ENCODE measurements at places on chromosomes 2 and 18.

- no peak for DNase-seq
Measured at GRCh38 chr2:23532391-23533337, 147.7 kb downstream of the KLHL29 start.

DNA sequence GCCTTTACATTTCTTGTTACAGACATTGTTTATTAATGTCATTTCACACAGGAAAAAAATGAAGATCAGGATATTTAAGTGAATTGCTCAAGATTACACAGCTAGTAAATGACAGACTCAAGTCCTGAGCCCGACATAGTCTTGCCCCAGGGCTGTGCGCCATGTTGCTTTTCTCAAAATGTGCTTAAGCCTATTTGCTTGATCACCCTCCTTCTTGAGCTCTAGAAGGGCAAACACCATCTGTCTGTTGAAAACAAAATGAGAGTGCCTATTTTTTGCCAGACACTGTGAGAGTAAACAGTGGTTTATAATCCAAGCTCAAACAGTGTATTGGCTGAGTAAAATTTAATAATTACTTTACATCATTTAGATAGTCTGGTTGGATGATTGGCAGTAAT is 34.8 kb upstream of the HNMT start:
- no peak for DNase-seq

GRCh38 chr2:10388954-10389560 is 59.1 kb downstream of the ODC1 start:
- no peak for DNase-seq

DNA sequence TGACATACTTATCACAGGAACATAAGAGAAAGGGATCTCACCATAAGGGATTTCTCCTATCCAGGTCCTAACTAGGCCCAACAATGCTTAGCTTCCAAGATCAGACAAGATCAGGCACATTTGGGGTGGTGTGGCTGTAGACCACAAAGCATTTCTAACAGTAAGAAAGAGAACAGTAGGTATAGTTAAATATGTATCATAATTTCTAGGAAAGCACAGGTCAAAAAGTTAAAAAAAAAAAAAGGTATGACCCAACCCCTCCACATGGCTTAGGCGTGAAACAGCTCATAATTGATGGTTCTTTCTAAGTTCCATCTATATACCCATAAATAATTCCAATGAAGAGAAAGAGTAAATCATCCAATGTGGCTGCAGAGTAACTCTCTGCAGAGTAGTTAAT is 6.9 kb downstream of the PRKD3 start:
- DNase-seq = no peak

DNA sequence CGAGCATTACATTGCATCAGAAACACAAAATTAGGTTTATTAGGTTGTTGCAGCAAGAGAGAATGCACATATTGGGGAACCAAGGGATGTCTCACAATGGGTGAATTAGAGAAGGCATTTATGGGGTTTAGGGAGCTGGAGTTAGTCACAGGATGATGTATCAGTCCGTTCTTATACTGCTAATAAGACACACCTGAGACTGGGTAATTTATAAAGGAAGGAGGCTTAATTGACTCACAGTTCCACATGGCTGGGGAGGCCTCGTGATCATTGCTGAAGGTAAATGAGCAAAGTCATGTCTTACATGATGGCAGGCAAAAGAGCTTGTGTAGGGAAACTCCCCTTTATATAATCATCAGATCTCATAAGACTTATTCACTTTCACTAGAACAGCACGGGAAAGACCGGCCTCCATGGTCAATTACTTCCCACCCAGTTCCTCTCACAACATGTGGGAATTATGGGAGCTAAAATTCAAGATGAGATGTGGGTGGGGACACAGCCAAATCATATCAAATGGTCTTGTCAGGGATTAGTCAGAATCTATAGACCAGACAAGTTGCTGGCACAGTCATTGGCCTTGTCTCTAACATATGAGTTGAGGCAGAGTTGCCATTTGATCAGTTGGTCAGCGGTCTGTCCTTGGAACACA is 61.9 kb upstream of the RBMS1 start:
- DNase-seq = no peak

- DNase-seq = no peak
Measured at GRCh38 chr2:150663143-150663542, 175.7 kb upstream of the RND3 start.

DNA sequence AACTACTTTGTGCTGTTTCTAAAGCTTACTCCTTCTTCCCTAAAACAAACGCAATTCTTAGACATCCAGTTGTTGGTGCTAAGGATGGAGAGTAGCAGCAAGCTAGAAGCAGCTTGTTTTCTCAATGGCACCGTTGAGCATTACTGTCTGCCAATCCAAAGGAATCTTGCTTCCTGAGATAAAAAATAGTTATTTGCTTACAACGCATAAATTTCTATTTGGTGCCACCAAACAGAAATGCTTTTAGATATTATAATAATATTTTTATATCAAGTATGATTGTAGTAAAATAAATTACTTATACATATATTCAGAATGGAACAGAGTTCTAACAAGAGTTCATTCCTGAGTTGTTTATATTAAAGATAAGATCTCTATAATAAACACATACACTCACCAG is 434.7 kb downstream of the CPS1 start:
- DNase-seq = no peak

- DNase-seq = no peak
Measured at GRCh38 chr2:188256420-188256819, 35.3 kb upstream of the GULP1 start.

DNA sequence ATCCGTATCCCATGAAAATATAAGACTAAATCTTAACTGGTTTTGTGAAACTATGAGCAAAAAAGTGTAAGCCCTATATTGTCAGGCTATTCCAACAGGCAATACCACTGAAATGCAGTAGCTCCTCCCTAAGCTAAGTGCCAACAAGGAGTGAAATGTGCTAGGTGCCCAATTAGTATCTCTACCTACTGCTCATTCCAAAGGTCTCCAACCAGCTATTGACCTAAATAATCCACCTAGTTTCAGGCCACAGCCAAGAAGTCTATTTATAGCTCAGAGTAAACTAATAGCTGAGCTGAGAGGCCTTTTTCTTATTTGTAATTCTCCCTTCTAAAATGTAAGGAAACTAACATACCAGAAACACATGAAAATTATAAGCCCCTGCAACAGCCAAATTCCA is 482.2 kb downstream of the DCC start:
- DNase-seq = no peak

DNA sequence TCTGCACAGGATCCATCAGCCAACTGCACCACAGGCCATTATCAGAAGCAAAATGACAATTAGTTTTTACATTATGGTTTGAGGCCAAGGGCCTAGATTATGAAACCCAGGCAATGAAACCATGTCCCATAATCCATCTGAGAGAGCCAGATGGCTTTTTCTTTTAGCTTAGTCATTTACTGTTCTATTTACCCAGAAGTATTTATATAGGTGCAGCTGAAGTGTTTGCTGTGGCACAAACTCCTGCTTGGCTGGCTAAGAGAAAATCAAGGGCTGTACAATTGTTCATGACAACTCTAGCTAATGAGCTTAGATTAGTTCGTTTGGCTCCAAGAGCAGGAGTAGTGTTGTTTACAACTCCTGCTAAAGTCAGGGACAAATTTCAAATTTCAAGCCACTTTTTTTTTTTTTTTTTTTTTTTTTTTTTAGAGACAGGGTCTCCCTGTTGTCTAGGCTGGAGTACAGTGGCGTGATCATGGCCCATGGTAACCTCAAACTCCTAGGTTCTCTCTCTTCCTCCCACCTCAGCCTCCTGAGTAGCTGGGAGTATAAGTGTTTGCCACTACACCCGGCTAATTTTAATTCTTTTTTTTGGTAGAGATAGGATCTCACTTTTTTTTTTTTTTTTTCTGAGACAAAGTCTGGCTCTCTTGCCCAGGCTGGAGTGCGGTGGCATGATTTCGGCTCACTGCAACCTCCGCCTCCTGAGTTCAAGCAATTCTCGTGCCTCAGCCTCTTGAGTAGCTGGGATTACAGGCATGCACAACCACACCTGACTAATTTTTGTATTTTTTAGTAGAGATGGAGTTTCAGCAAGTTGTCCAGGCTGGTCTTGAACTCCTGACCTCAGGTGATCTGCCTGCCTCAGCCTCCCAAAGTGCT is 18.4 kb upstream of the REV1 start:
- no peak for DNase-seq

DNA sequence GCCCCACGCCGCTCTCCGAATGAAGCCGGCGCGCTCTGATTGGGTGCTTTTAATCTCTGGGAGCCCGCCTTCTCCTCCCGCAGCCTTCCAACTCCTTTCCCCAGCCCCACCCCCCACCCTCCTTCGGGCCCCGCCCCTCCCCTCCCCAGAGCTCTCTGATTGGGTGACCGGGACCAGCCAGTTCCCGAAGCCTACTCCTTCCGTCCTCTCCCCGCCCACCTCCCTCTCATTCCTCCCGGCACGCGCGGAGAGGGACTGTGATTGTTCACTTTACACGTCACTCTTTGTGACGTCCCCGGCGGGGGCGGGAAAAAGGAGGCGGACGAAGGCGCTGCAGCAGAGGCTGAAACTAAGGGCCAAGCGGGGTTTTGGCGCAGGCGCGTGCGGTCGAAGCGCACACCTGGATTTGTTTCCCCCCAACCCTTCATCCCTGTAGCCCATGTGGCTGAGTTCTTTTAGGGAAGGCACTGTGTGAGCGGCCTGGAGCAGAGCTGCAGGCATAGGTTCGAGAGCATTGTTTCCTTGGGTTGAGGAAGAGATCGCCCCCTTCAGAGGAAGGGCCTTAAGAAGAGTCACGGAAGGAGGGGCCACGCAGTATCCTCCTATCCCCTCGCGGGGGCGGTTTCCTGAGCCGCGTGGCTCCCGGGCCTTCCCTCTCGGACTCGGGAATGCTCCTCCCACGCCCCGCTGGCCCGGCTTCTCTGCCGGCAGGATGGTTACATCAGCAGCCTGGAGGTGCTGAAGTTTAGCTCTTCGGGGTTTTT is at the start of gene MEX3C:
MEX3C (minus strand) TSS at position 21 of the 764 bp plus-strand sequence. CDS start 361 bp downstream, outside the sequence.
- peak; percentile 98 for DNase-seq

- no peak for DNase-seq
Measured at GRCh38 chr2:203894262-203894661, 26.7 kb downstream of the CTLA4 start.

DNA sequence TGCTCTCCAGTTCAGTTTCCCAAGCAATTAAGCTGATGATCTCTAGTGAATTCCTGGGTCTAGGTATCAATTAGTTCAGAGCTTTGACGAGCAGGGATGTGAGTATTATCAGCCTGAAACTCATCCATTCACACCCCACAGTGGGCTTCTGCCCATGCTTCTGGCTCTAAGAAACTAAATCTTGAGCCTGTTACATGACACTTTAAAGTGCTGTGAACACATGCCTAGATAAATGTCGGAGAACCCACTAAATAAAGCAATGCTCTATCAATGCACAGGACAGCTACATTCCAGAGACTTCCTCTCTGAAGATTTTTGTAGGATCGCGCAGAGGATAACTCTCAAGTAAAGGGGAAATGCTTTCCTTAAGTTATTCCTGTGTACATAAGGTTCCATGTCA is 356.5 kb upstream of the TNP1 start:
- DNase-seq = no peak

DNA sequence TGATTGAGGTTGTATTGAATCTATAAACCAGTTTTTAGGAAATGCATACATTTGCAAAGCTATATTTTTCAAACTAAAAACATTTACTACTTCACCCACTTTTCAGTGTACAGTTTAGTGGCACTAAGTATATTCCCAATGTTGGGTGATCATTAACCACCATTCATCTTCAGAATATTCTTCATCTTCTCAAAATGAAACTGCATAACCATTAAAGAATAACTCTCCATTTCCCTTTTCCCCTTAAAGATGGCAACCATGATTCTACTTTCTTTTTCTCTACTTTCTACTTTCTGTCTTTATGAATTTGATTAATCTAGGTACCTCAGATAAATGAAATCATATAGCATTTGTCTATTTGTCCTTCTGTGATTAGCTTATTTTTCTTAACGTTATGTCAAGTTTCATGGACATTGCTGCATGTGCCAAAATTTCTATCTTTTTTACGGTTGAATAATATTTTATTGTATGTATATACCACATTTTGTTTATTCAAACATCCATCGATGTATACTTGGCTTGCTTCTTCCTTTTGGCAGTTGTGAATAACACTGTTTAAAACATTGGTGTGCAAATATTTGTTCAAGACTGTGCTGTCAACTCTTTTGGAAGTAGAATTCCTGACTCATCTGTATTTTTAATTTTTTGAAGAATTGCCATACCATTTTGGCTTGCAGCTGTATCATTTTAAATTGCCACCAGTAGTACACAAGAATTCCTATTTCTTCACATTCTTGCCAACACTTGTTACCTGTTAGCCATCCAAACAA is 104.9 kb downstream of the RPRM start:
- no peak for DNase-seq

GRCh38 chr18:51480407-51481261 is 283.2 kb upstream of the MEX3C start:
- DNase-seq = no peak

DNA sequence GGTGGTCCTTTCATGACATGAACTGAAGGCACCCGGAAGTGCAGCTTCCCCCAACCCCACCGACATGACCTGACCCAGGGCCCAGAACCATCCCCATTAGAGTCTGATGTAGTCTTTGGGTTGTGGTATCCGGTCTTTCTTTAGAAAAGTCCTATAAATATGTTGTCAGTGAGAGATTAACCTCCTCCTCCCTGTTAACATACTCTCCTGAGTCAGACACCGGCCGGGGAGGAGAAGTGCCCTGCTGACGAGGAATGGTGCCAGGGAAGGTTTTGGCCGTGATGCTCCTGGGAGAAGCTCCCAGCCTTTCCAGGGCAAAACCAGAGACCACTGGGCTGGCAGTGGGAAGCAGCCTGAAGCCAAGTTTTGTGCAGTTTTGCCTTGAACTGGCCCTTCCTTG is 109.0 kb downstream of the LAMA3 start:
- DNase-seq = no peak

GRCh38 chr2:178844269-178844668 is 37.0 kb upstream of the TTN start:
- DNase-seq = no peak

DNA sequence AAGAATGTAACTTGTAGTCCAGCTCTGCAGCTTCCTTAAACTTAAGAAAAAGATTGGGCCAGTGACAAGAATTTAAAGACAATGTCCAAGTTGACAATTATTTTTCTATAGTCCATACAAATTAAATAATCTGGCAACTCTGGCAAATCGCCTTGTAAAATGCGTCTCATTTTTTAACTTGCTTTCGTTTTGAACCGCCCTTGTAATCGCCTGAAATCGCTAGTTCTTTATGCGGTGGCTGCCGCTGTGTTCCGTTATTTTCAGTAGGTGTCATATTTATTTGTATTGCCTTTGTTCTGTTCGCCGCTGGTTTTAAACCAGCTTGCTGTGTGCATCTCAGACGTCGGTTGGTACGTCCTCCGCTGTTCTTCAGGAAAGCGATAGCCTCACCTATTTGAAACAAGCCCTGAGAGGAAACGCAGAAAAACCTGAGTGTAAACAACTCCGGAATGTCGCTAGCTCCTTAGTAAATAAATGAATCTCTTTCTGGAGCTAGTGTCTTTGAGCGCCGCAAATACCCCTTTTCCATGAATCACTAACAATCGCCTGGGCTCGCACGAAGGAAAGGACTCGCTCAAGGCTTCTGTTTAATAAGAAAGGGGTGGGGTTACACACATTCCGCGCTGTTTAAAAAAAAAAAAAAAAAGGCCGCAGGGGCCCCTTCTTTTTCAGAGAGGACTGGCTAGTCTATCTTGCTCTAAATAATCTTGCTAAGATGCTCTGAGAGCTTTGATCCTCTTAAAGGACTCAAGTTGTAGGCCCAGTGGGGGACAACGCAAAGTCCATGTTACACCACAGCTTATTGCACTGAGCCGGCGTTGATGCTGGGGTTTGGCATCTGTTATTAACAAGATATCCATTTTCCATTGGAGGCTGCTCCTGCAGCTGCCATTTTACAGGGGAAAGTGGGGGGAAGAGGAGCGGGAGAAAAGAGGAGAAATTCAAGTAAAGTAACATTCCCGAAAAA is 3.0 kb downstream of the HOXD8 start:
- DNase-seq = no peak

GRCh38 chr2:149021761-149022160 is 16.7 kb upstream of the LYPD6B start:
- DNase-seq = no peak
